Stimulated activated naive CD8-positive, alpha-beta T cell treated with anti-CD3 and anti-CD28 coated beads, Interleukin-15, Interleukin-2, amounts not matched to agents 100 U/mL and 50 U/mL, for 24 hours (primary cell): ENCODE measurements at places on chromosomes 13 and 19.

DNA sequence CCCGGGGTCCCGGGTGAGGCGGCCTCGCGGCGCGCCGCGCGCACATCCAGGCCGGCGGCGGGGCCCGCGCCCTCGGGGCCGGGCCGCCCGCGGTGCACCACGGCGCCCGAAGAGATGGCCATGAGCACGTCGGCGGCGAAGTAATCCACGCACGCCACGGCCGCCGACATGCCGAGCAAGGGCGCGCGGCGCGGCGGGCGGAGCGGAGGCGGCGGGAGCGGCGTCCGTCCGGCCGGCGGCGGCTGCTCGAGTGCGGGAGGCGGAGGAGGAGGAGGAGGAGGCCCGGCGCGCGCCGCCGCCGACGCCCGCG lies at the start of gene KLF16:
Gene KLF16, minus strand, starts transcription at position 252 of the 310 bp plus-strand sequence. Its CDS starts 82 bp downstream, at position 170.
- no peak for DNase-seq

- no peak for DNase-seq
These were observed 48.7 kb upstream of the ZNF835 start for GRCh38 chr19:56720281-56720680.

DNA sequence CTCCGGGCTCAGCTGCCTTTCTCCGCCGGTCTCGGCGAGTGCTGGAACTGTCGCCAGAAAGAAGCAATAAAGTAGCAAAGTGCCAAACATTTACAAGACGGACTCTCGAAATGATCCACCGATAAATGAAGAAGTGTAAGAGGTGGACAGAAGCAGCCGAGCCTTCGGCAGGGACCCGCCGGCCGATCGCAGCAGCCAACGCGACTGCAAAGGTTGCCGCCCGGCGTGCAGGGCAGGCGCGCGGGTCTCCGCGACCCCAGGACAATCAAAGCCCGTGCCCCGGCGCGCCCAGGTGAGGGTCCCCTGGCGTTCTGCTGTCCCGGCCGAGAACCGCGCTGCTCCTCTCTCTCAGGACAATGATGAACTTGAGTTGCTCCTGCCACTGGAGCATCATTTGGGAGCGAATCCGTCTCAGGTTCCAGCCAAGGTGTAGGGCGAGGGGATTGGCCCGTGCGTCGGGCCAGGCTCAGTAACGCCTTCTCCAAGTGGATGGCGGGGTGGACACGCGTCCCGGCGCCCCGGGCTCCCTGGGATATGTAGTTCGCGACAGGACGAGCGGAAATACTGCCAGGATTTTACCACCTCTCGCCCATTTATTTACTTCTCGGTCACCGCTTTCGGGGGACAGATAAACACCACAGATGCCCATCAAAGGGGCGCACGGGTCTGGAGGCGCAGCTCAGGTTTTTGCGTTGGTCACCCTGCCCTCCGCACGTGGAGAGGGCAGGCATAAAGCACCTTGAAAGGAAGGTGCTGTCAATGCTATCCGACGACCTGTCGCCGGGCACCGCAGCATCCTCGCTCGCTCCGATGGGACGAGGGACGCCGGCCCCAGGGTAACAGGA lies at the start of the genes BIVM and POGLUT2:
Gene BIVM, plus strand, starts transcription at position 539 of the 845 bp plus-strand sequence. CDS start 8,149 bp downstream, outside the sequence.
Gene POGLUT2, minus strand, starts transcription at position 396 of the 845 bp plus-strand sequence. Its CDS starts 306 bp downstream, at position 90.
- peak; percentile 85 for DNase-seq

GRCh38 chr19:20325151-20325550 lies 158.1 kb downstream of the ZNF486 start:
- DNase-seq = no peak

DNA sequence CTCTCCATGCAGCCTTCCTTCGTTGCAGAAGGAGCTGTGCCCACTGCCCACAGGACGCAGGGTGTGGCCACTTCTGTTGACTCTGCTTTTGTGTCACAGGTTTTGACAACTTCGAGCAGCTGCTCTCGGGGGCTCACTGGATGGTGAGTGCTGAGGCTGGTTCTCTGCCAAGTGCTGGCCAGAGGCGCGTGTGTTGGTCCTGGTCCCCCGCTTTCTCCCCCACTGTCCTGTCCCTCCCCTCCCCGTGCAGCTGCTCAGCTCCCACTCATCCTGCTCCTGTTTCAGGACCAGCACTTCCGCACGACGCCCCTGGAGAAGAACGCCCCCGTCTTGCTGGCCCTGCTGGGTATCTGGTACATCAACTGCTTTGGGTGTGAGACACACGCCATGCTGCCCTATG lies 10.6 kb upstream of the PDCD2L start:
- DNase-seq = no peak

DNA sequence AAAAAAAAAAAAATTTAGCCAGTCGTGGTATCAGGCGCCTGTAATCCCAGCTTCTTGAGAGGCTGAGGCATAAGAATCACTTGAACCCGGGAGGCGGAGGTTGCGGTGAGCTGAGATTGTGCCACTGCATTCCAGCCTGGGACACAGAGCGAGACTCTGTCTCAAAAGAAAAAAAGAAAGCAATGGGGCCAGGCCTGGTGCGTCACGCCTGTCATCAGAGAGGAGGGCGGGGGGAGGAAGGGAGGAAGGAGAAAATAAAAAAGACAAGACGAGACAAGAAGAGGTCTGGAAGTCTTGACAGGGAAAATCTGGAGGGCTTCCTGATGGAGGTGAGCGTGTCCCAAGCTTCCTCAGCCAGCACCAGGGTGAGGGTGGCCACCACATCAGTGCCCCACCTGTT lies 54.9 kb upstream of the PTPRS start:
- no peak for DNase-seq
